ENCODE measurements at places on chromosomes 2 and 18. TPM values are rescaled to one million over a fixed set of nuclear protein-coding genes. Genes with fewer than 3 reads are reported as not detected.

DSC1 gene
- total RNA-seq = 150 TPM

GALR1 gene
- total RNA-seq = 2.1 TPM

KYNU gene
- total RNA-seq = 3.2 TPM

PLEKHM3 gene
- total RNA-seq = 16.3 TPM

ANTXR1 gene
- total RNA-seq = 110 TPM

NT5DC4 gene
- not detected for total RNA-seq

DYNAP gene
- total RNA-seq = 0.10 TPM

CEBPZOS gene
- total RNA-seq = 18.8 TPM

DCC gene
- 2.0 TPM for total RNA-seq

RAB6D gene
- total RNA-seq = not detected

LHCGR gene
- 1.5 TPM for total RNA-seq

SIX3 gene
- not detected for total RNA-seq

NDUFAF7 gene
- 13.0 TPM for total RNA-seq

KCNF1 gene
- 0.10 TPM for total RNA-seq

MCFD2 gene
- 45.3 TPM for total RNA-seq

BBS5 gene
- total RNA-seq = 10.6 TPM

VSNL1 gene
- 21.9 TPM for total RNA-seq

UGT1A3 gene
- not detected for total RNA-seq

PPM1B gene
- 39.8 TPM for total RNA-seq

RFX8 gene
- 1.2 TPM for total RNA-seq

BCL2 gene
- total RNA-seq = 32.2 TPM

UNC80 gene
- 0.79 TPM for total RNA-seq

ITGA6 gene
- total RNA-seq = 135 TPM

UGT1A8 gene
- not detected for total RNA-seq

C18orf63 gene
- total RNA-seq = not detected

LYPD1 gene
- total RNA-seq = 0.99 TPM

CROCC2 gene
- total RNA-seq = 0.30 TPM

UCN gene
- 0.30 TPM for total RNA-seq

SETBP1 gene
- total RNA-seq = 24.1 TPM

CGREF1 gene
- 6.7 TPM for total RNA-seq

CD8B gene
- total RNA-seq = 0.59 TPM

FBXO11 gene
- total RNA-seq = 109 TPM

RESP18 gene
- total RNA-seq = not detected

SGPP2 gene
- 11.2 TPM for total RNA-seq

TRMT61B gene
- 19.3 TPM for total RNA-seq

MOB1A gene
- 71.2 TPM for total RNA-seq

MROH2A gene
- total RNA-seq = 0.49 TPM

SCN9A gene
- 13.3 TPM for total RNA-seq

ERICH2 gene
- 0.79 TPM for total RNA-seq

TRIB2 gene
- 19.0 TPM for total RNA-seq

REG3A gene
- total RNA-seq = not detected

UGT1A4 gene
- total RNA-seq = not detected

POTEC gene
- total RNA-seq = not detected
